ENCODE measurements at places on chromosomes 7 and 10.

- H3K27me3 ChIP-seq = no peaks in the 10 kb centered on the region
- H3K36me3 ChIP-seq = peaks cover 20% of the 10 kb centered on the region
- H3K4me1 ChIP-seq = peaks cover 8% of the 10 kb centered on the region
Measured at GRCh38 chr10:34454590-34455261, 360.4 kb downstream of the PARD3 start.

- H3K36me3 ChIP-seq = peaks cover 1% of the 10 kb centered on the region
- no peak overlapping the region for H3K27ac ChIP-seq
- H3K4me3 ChIP-seq = no peak overlapping the region
- H3K27me3 ChIP-seq = peaks cover 5% of the 10 kb centered on the region
Measured at GRCh38 chr7:23210506-23210905, 28.7 kb downstream of the NUP42 start.

DNA sequence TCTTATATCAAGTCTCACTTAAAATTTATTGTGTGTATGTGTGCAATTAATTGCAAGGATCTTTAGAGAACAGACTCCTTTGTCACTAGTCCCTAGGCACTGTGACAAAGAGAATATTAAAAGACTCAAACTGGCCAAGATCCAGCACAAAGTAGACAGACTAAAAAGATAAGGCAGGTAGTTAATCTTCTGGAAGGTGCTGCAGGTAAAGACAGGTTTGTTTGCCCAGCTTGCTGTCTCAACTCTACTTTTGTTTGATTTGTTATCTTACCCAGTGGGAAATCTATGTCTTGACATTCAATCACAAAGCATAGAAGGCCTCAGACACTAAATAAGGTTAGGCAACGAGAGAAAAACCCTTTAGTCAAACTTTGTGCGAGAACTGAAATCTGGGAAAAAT lies 807.9 kb upstream of the LRRN3 start:
- no peaks in the 10 kb centered on the region for H3K36me3 ChIP-seq
- peaks cover 27% of the 10 kb centered on the region for H3K27me3 ChIP-seq
- H3K4me1 ChIP-seq = no peaks in the 10 kb centered on the region
- no peak overlapping the region for H3K4me3 ChIP-seq

GRCh38 chr7:18590241-18590640 lies 94.7 kb downstream of the HDAC9 start:
- no peak for DNase-seq
- no peak overlapping the region for H3K27ac ChIP-seq
- no peaks in the 10 kb centered on the region for H3K27me3 ChIP-seq
- peaks cover 7% of the 10 kb centered on the region for H3K36me3 ChIP-seq
- peak overlapping the region; percentile 18 for H3K4me3 ChIP-seq

GRCh38 chr10:968546-969199 lies 19.6 kb upstream of the GTPBP4 start:
- H3K36me3 ChIP-seq = no peaks in the 10 kb centered on the region
- H3K27me3 ChIP-seq = peaks cover 6% of the 10 kb centered on the region
- no peak for DNase-seq
- H3K27ac ChIP-seq = peak overlapping the region; percentile 44
- peaks cover 25% of the 10 kb centered on the region for H3K4me1 ChIP-seq

- H3K4me1 ChIP-seq = no peaks in the 10 kb centered on the region
- H3K27me3 ChIP-seq = peaks cover 58% of the 10 kb centered on the region
- no peak for DNase-seq
- H3K27ac ChIP-seq = no peak overlapping the region
- no peaks in the 10 kb centered on the region for H3K36me3 ChIP-seq
Measured at GRCh38 chr7:31122649-31123058, 70.5 kb downstream of the ADCYAP1R1 start.

- H3K4me1 ChIP-seq = no peaks in the 10 kb centered on the region
- no peak overlapping the region for H3K4me3 ChIP-seq
- DNase-seq = no peak
- H3K36me3 ChIP-seq = no peaks in the 10 kb centered on the region
- H3K27me3 ChIP-seq = no peaks in the 10 kb centered on the region
- H3K27ac ChIP-seq = no peak overlapping the region
Measured at GRCh38 chr10:32738958-32739357, 219.1 kb downstream of the ITGB1 start.

DNA sequence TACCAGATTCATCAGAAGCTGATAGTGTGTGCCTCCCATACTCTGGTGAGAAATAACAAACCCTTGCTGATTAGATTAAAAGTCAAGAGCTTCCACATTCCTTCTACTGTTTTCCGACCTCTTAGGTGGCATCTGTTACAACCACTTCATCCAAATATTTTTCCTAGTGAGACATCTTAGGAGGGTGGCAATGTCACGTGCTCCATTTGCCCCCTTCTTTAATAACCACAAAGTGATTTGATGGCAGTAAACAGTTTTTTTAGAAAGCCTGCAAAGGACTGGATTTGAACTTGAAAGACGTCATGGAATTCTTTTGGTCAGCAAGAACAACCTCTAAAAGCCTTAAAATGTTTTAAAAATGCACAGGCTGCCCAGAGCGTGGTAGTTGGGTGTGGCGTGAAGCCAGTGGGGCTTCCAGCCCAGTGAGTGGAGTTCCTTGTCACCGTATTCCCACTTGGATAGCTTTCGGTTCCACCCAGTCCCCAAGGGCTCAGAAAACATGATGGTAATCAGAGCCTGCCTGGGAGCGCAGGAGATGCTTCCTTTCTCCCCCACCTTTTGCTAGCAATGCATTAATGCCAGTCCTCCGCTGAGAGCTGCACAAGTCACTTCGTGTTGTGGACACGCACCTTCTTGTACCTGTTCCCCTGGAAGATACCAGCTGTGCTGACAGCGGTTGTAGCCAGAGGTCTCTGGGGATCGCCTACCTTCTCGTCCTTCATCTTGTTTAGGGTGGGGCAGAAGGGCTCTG lies 256.4 kb downstream of the KIAA1217 start:
- H3K36me3 ChIP-seq = peaks cover 22% of the 10 kb centered on the region
- H3K27ac ChIP-seq = peak overlapping the region; percentile 78
- H3K27me3 ChIP-seq = no peaks in the 10 kb centered on the region

DNA sequence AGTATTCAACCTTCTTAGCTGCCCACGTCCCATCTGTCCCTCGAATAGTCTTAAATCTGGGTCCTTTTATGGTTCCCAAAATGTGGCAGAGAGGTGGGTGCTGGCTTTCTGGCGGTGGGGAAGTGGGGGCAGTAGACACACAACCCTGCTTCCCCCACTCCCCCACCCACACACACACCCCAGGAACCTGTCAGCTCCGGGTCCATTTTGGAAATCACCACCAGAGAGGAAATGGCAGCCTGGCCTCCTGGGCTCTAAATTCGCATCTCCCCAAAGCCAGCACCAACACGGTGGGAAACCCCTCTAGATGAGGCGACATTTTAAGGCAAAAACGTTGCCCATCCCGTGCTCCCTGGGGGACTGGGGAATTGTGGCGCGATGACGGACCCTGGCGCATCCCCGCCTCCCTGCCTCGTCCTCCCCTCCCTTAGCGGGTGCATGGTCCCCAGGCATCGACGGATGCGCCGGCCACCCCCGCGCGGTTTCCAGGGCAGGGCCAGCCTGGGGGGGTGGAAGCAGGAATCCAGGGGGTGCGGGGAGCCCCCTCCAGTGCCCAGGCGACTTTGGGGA lies 702 bp downstream of the TMEM130 start:
- H3K4me3 ChIP-seq = peak overlapping the region; percentile 7
- no peak for DNase-seq
- no peaks in the 10 kb centered on the region for H3K36me3 ChIP-seq
- no peaks in the 10 kb centered on the region for H3K4me1 ChIP-seq

DNA sequence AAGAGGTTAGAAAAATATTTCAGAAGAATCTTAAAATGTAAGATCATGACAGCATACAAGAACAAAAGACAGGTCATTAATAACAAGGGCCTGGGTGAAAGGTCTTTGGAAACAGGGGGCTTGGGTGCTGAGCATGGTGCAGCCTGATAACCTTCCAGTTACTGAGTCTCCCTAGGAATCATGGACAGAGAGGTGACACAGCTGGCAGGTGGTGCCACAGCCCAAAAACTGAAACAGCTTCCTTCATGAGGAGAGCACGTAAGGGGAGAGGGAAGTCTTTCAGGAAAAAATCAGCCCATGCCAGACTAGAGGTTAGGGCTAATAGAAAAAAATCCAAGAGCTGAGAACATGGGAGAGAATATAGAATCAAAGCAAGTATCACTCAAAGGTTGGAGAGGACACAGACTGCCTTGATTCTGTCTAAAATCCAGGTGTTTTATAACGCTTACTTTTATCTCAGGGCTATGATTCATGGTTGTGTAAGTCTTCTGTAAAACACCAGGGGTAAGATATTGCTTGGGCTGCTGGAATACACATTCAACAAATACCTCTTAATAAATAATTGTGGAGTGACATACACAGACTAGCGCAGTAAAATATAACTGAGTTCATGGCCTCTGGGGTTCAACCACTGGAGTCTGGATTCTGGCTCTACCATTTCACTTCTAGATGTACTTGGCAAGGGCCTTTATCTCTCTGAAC lies 88.1 kb downstream of the SEMA3C start:
- DNase-seq = no peak
- H3K4me3 ChIP-seq = peak overlapping the region; percentile 9
- peak overlapping the region; percentile 14 for H3K27ac ChIP-seq
- H3K36me3 ChIP-seq = peaks cover 14% of the 10 kb centered on the region
- H3K27me3 ChIP-seq = no peaks in the 10 kb centered on the region

- DNase-seq = no peak
- H3K4me3 ChIP-seq = no peak overlapping the region
- peaks cover 3% of the 10 kb centered on the region for H3K4me1 ChIP-seq
- no peak overlapping the region for H3K27ac ChIP-seq
Measured at GRCh38 chr7:31490796-31491314, 23.0 kb upstream of the ITPRID1 start.

DNA sequence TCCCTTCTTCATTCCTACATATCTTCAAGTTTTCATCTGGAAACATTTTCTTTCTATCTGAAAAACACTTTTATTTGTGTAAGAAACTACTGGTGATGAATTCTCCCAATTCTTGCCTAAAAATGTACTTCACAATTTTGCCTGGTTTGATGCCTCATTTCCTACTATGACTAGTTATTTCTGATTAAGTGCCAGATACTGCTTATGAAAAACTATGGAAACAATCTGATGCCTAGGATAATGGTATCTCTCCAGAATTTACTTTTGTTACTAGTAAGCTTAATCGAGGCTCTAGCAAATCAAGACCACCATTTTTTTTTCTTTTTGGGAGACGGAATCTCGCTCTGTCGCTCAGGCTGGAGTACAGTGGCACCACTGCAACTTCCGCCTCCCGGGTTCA lies 31.3 kb downstream of the CACUL1 start:
- H3K4me1 ChIP-seq = peaks cover 9% of the 10 kb centered on the region
- no peaks in the 10 kb centered on the region for H3K27me3 ChIP-seq
- no peak overlapping the region for H3K27ac ChIP-seq
- DNase-seq = no peak
- H3K36me3 ChIP-seq = peaks cover 8% of the 10 kb centered on the region

GRCh38 chr10:119243488-119243887 lies 36.1 kb downstream of the GRK5 start:
- H3K27ac ChIP-seq = peak overlapping the region; percentile 76
- peak overlapping the region; percentile 47 for H3K4me3 ChIP-seq
- peaks cover 51% of the 10 kb centered on the region for H3K4me1 ChIP-seq
- no peaks in the 10 kb centered on the region for H3K36me3 ChIP-seq
- DNase-seq = no peak

DNA sequence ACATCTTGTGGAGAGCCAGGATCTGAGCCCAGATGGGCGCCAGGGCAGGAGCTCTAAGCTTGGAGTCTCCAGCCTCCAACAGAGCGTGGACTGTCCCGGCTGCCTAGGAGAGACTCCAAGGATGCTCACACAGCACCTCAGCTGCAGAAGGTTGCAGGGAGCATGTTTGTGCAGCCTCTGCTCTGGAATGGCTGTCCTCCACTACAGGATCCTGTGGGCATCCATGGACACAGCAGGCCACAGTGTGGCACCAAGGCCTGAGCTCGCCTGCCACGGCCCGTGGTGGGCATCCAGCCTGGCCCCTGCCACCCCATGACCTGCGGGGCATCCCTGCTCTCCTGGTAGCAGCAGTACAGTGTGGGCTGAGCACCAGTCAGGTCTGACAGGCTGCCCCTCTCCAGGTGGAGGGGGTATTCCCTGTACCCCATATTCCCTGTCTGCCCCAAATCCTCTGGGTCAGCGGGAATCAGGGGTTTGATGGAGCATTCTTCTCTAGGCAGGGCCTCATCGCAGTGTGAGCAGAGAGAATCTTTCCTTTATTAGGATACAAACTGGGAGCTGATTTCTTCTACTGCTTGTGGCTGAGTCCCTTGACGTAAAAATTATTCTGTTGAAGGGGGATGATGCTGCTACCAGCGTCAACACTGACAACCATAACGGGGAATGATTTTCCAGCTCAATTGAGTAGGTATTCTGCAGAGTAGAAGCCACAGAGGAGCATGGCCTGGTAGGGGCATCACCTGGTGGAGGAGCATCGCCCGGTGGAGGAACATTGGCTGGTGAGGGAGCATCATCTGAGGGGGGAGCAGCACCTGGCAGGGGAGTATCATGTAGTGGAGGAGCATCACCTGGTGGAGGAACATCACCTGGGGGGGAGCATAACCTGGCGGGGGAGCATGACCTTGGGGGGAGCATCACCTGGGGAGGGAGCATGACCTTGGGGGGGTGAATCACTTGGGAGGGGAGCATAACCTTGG lies 60.6 kb downstream of the GLRX3 start:
- H3K27me3 ChIP-seq = no peaks in the 10 kb centered on the region
- no peak overlapping the region for H3K4me3 ChIP-seq
- no peaks in the 10 kb centered on the region for H3K36me3 ChIP-seq
- DNase-seq = no peak

- H3K27ac ChIP-seq = no peak overlapping the region
- H3K4me1 ChIP-seq = peaks cover 6% of the 10 kb centered on the region
- no peak overlapping the region for H3K4me3 ChIP-seq
- no peaks in the 10 kb centered on the region for H3K36me3 ChIP-seq
- no peak for DNase-seq
Measured at GRCh38 chr7:16826060-16826459, 21.3 kb upstream of the AGR2 start.

GRCh38 chr10:30510184-30510931 lies 76.4 kb downstream of the MAP3K8 start:
- H3K27me3 ChIP-seq = no peaks in the 10 kb centered on the region
- no peak overlapping the region for H3K4me3 ChIP-seq
- DNase-seq = no peak
- H3K4me1 ChIP-seq = no peaks in the 10 kb centered on the region

- H3K36me3 ChIP-seq = no peaks in the 10 kb centered on the region
- peaks cover 4% of the 10 kb centered on the region for H3K4me1 ChIP-seq
- H3K27ac ChIP-seq = no peak overlapping the region
- H3K27me3 ChIP-seq = no peaks in the 10 kb centered on the region
- no peak for DNase-seq
Measured at GRCh38 chr7:131076032-131076431, 251.6 kb upstream of the MKLN1 start.

- no peaks in the 10 kb centered on the region for H3K36me3 ChIP-seq
- peaks cover 4% of the 10 kb centered on the region for H3K4me1 ChIP-seq
- DNase-seq = no peak
- no peak overlapping the region for H3K27ac ChIP-seq
- no peak overlapping the region for H3K4me3 ChIP-seq
Measured at GRCh38 chr10:46234026-46234425, 52.8 kb upstream of the ANTXRL start.

- H3K36me3 ChIP-seq = no peaks in the 10 kb centered on the region
- DNase-seq = no peak
- peaks cover 5% of the 10 kb centered on the region for H3K4me1 ChIP-seq
- H3K27me3 ChIP-seq = peaks cover 15% of the 10 kb centered on the region
- H3K27ac ChIP-seq = no peak overlapping the region
- no peak overlapping the region for H3K4me3 ChIP-seq
Measured at GRCh38 chr7:128902761-128903585, 7.5 kb downstream of the KCP start.
